ENCODE measurements at places on chromosomes 13 and 19.

GRCh38 chr19:4266253-4267000, 12.6 kb upstream of the SHD start:
- DNase-seq: no peak

DNA sequence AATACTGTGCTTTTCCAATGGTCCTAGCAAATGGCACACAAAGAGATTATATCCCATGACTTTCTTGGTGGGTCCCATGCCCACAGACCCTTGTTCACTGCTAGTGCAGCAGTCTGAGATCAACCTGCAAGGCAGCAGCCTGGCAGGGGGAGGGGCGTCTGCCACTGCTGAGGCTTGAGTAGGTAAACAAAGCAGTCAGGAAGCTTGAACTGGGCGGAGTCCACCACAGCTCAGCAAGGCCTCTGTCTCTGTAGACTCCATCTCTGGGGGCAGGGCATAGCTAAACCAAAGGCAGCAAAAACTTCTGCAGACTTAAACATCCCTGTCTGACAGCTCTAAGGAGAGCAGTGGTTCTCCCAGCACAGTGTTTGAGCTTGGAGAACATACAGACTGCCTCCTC, 82.9 kb downstream of the ZNF737 start:
- no peak for DNase-seq

GRCh38 chr19:10918359-10918758, 10.1 kb downstream of the YIPF2 start:
- DNase-seq: no peak

- DNase-seq: no peak
Observed at GRCh38 chr13:52165411-52165810, 6.0 kb upstream of the NEK3 start.

- DNase-seq: no peak
Observed at GRCh38 chr19:54023191-54023590, 31.8 kb downstream of the CACNG6 start.

GRCh38 chr19:16366433-16367260, 42.0 kb downstream of the KLF2 start:
- DNase-seq: no peak

GRCh38 chr13:101709952-101710351, 257.5 kb downstream of the ITGBL1 start:
- no peak for DNase-seq
